Fibroblast of villous mesenchyme (primary cell): ENCODE measurements at places on chromosomes 6 and 20. TPM values are rescaled to one million over a fixed set of nuclear protein-coding genes. Genes with fewer than 3 reads are reported as not detected.

KHDC1L gene
- total RNA-seq = 0.43 TPM in 1 of 2 replicates, not detected in the other

L3MBTL3 gene
- 14.8 and 16.8 TPM in 2 replicates for total RNA-seq

SERINC1 gene
- 142 and 246 TPM in 2 replicates for total RNA-seq

GRCh38 chr20:58023346-58023745 is 205.1 kb downstream of the ANKRD60 start:
- no peak for DNase-seq

GRCh38 chr6:158518191-158519127 is 41.4 kb upstream of the TMEM181 start:
- DNase-seq = peak; percentile 79

- DNase-seq = peak; percentile 20
Measured at GRCh38 chr6:117352466-117353081, 73.2 kb downstream of the ROS1 start.

DNA sequence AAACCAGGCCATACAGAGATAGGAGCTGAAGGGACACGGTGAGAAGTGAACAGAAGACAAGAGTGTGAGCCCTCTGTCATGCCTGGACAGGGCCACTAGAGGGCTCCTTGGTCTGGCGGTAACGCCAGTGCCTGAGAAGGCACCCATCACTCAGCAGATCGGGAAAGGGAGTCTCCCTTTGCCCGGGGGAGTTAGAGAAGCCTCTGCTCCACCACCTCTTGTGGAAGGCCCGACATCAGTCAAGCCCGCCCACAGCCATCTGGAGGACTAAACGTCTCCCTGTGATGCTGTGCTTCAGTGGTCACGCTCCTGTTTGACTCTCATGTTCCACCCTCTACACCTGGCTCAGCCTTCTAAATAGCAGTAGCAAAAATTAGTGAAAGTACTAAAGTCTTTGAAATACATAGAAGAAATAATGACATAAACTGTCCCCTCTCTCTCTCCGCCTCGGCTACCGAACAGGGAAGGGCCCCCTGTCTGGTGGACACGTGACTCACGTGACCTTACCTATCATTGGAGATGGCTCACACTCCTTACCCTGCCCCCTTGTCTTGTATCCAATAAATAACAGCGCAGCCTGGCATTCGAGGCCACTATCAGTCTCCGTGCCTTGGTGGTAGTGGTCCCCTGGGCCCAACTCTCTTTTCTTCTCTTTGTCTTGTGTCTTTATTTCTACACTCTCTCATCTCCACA is 66.7 kb downstream of the RPP21 start:
- DNase-seq = peak; percentile 40

DNA sequence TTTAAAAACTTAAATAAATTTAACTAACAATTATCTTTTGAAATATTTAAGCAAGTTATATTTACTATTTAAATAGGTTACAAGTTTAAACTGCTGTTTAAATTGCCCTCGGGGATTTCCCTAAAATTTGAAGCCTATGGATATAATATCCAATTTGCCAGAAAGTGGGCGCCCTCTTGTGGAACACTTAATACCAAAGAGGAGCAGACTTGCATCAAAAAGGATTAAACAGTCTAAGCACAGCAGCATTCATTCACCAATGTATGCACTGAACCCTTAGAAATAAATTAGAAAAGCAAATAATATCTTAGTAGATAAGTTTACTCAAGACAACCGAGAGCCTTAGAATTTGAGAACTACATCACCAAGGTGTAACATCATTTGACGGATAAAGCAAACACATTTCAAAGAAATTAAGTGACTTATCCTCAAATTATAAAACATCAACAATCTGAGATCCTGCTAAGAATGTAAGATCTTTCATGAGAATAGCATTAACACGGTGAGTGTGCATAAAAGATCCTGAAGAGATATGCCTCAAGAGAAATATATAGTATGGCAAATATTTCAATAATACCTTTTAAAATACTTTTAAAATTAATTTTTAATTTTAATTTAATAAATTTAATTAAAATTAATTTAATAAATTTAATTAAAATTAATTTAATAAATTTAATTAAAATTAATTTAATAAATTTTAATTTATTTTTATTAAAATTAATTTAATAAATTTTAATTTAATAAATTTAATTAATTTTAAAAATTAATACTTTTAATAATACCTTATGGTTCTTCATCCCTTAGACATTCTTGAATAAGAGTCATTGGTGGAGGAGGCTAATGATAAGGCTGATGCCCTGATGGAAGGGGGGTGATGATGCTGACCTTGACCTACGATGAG is 11.5 kb upstream of the MEP1A start:
- DNase-seq = peak; percentile 64

DNA sequence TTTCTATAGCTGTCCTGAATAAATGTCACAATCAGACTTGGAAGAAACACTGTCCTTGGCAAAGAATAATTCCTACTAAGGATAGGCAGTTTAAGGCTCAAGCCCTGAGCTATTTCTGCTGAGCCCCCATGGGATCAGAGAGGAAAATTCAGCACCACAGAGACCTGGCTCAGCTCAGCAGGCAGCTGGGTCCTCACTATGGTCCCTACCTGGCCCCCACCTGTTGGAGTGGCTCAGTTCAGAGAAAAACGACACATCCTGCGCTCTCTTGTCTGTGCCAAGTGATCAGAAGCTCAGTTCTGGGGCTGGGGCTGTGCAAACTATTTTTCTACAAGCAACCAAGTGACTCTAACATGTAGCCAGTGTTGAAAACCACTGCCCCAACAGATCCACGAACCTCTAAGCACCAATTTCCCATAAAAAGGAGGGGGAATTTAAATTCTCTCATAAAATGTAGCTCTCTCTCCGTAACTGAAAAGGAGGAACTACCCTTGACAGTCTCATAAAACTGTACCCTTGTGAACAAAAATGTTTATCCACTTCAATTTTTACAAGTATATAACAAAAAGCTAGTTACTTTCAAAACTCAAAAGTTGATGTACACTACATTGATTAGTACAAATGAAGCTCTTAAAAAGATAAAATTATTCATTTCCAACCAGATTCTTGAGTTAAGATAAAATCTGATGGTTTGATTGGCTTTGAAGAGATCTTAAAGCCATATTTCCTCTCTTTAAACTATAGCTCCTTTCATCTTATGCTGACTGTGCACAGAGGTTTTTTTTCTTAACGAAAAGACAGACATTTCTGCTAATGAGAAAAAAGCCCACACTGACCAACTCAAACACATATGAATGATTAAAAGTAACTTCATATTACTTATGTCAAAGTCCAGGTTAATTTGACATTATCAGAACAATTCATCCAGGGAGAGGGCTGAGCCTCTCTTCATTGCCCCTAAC is 52.0 kb downstream of the KIF13A start:
- DNase-seq = no peak
